ENCODE measurements at places on chromosomes 13 and 19.

GRCh38 chr13:77737583-77738200 lies 40.2 kb downstream of the SLAIN1 start:
- no peak for DNase-seq

DNA sequence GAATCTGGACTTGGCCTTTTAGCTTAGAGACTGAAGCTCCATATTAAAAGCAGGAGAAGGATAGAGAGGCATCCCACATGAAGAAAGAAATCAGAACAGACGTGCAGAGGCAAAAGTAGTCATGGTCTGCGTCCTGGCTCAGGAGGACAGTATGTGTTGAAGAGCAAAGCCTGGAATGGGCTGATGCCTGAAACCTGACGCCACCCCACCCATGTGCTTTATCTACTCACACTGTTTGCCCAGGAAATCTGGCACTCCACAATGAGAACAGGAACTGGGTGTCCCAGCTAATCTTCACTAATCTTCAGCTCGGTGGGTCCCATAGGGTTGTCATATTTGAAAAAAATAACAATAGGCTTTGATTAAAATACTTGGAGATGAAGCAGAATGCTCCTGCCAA lies 549.0 kb upstream of the GPC6 start:
- DNase-seq = peak; percentile 64

GRCh38 chr19:51025401-51025800 lies 1.0 kb downstream of the KLK11 start:
- DNase-seq = no peak

DNA sequence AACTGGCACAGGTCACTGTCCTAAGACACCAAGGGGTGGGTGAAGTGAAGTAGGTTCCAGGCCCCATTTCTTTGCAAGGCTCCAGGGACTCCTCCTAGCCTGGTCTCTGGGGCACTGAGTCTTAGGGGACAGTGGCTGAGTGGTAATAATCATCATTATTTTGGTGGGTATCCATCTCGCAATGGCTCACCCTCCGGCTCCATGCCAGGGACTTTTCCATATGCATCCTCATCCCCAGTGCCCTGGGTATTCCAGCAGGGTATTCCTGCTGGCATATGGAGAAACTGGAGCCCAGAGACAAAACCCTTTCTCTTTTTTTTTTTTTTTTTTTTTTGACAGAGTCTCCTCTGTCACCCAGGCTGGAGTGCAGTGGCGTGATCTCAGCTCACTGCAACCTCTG lies 2.5 kb downstream of the PDE4A start:
- DNase-seq = no peak

- DNase-seq = no peak
Observed at GRCh38 chr19:49710372-49710951, 19.5 kb downstream of the CPT1C start.

DNA sequence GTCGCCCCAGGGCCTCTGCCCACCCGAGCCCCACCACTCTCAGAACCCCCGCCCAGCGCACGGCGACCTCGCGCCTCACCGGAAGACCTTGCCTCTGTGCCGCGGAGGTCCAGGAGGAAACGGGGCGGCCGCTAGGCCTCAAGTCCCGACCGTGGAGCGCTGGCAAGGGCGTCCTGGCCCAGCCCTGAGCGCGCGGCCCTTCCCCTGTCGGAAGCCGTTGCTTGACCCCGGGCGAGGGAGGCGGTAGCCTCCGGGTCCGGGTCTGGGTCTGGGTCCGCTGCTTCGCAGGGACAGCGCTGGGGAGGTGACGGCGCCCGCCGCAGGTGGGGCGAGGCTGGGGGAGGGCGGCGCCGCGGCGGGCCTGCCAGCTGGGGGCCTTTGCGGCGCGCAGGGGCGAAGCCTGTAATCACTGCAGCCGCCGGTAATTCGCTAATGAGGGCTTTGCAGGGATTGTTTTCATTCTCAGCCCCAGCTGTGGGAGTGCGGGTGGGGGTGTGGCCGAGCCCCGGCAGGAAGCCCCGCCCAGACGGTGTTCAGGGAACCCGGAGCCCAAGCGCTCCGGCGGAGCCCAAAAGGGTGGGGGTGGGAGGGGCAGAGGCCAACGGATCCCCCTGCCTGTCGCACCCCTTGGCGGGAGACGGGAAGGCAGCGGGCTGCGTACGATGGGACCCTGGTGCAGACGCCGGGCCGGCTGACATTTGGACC lies 8.6 kb downstream of the C19orf25 start:
- DNase-seq = peak; percentile 45

- DNase-seq = peak; percentile 21
Observed at GRCh38 chr13:70623239-70623638, 515.0 kb upstream of the KLHL1 start.

DNA sequence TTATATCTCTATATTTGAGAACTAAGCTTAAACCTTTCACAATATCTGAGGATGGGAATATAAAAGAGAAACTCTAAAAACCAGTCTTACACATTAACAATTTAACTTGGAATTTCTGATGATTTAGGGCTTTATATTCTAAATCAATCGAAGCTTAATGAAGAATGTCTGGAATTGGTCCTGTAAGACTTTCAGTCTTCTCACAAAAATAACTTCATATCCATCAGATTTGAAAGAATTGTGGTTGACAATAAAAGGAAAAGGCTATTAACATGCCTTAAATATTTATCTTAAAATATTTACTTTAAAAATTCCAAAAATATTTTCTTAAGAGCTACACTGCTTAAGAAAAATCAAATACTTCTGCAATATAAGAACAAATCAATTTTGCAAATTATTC lies 27.3 kb downstream of the MYCBP2 start:
- DNase-seq = no peak

DNA sequence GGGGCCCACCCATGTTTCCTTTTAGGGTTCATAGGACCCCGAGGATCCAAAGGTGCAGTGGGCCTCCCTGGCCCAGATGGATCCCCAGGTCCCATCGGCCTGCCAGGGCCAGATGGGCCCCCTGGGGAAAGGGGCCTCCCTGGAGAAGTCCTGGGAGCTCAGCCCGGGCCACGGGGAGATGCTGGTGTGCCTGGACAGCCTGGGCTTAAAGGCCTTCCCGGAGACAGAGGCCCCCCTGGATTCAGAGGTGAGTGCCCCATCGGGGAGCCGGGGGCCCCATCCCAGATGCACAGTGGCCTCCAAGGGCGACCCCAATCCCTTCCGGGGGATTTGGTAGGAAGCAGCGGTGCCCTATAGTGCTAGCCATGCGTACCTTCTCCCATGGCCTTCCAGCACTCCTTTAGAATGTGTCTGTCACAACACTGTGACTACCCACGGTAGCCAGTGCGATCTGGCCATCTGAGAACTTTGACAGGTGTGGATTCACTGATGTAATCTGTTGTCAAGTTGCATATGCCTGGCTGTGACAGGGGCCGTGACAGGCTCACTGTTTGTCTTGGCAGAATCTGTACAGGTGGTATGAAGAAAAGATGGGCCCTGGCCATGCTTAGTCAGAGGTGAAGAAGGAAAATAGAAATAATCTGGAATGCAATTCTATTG lies 88.5 kb downstream of the RAB20 start:
- DNase-seq = no peak

DNA sequence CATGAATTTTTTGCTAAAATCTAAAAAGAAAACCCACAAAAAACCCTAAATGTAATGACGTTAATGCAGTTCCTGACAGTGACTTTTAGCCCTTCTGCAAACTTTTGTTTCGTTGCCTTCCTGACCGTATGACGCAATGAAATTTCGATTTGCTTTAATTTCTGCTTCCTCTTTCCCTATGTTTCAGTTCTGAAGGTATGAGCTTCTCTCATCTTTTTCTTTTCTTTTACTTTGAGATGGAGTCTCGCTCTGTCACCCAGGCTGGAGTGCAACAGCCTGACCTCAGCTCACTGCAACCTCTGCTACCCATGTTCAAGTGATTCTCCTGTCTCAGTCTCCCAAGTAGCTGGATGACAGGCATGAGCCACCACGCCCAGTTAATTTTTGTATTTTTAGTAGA lies 6.1 kb upstream of the LILRA5 start:
- DNase-seq = no peak

DNA sequence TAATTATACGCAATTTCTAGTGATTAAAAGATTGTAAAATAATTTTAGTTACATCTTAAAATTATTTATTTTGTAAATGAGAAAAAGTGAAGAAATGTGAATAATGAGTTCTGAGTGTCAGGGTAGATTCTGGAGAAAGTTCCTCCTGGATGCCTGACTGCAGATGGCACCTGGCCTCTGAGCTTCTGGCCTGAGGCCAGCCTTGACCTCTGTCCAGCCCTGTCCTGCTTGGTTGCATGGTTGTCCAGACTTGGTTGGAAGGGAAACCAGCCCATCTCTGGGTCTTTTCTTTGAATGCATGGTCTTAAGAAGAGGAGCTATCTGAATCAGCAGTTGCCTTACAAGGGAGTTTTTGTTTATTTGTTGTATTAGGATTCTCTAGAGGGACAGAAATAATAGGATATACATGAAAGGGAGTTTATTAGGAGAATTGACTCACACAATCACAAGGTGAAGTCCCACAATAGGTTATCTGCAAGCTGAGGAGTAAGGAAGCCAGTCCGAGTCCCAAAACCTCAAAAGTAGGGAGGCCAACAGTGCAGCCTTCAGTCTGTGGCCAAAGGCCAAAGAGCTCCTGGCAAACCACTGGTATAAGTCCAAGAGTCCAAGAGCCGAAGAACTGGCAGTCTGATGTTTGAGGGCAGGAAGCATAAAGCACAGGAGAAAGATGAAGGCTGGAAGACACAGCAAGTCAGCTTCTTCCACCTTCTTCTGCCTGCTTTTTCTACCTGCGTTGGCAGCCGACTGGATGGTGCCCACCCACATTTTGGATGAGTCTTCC lies 385.8 kb downstream of the ZNF536 start:
- no peak for DNase-seq

- DNase-seq = no peak
Observed at GRCh38 chr13:91331047-91331915, 16.2 kb upstream of the MIR17HG start.

GRCh38 chr13:33466262-33466661 lies 180.7 kb upstream of the STARD13 start:
- DNase-seq = no peak

DNA sequence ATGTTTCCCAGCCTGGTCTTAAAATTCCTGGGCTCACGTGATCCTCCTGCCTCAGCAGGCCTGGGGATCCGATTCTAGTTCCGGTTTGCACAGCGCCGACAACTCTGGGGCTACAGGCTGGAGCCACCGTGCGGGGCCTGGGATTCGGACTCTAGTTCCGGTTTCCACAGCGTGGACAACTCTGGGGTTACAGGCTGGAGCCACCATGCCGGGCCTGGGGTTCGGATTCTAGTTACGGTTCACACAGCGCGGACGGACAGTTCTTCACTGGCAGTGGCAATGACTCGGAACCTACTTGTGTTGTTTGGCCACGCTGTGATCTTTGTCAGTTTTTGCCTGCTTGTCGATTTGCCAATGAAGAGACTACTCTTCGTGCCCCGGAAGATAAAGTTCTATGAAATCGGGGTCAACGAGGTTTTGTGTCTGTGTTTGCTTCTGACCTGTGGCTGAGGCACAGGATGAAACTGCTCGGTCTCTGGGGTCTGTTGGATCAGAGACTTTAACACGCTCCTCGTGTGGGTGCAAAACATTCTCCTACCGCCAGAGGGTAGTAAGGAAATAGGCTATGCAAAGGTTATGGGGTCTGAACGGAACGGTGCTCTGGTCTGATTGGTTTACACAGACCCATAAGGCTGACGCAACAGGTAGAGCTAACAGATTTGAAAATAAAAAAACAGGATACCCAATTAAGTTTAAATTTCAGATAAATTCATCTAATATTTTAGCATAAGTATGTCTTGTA lies 12.1 kb upstream of the ZSCAN1 start:
- peak; percentile 91 for DNase-seq

- peak; percentile 37 for DNase-seq
Observed at GRCh38 chr13:77565635-77566034, 30.1 kb downstream of the SCEL start.

- DNase-seq = no peak
Observed at GRCh38 chr19:14772467-14772866, 5.9 kb downstream of the ADGRE2 start.

DNA sequence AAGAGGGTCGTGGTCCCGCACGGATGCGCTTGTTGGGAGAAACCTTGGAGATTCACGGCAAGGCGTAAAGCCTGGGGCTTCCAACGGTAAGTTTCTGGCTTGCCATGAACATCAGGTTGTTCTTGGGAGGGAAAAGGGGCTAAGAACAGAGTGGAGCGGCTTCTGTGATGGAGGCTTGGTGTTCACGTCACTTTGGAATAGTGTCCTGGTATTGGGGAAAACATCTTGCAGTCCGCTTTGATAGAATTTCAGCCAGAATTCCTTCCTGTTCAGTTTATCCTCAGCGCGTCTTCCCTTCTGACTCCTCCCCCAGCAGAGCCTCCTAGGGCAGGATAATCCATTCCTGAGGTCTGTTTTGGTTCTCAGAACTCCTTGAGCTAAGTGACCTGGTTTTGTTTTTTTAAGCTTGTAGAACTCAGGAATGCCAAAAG lies 2.0 kb downstream of the KCTD15 start:
- no peak for DNase-seq

GRCh38 chr19:5693195-5694166 lies 3.4 kb downstream of the RPL36 start:
- no peak for DNase-seq

DNA sequence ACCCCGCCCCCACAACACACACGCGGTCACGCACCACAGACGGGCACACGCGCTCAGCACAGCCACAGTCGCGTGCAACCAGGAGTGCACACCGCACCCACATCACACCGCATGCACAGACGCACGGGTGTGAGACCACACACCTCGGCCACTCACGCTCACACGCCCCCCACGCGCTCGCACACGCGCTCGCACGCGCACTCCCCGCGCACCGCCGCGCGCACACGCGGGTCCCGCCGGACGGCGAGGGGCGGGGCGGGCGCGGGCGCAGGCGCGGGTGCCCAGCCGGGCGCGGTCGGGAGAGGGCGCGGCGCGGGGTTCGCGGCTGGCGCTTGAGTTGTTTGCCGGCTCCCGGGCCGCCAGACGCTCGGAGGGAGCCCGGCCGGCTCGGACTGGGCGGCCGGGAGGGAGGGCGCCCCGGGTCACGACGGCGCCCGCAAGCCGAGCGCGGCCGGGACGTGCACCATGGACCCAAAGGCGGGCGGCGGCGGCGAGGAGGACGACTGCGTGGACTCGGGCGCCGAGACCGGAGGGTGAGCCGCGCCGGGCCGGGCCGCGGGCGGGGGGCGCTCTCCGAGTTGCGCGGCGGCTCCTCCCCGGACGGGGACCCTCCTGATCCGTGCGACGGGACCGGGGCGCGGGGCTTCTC lies at the start of gene FAM124A:
Gene FAM124A (plus strand): TSS at position 362 of the 649 bp plus-strand sequence. CDS start 104 bp downstream, at position 466.
- DNase-seq = peak; percentile 38

GRCh38 chr13:64912141-64912540 lies 2318.0 kb downstream of the PCDH9 start:
- no peak for DNase-seq

DNA sequence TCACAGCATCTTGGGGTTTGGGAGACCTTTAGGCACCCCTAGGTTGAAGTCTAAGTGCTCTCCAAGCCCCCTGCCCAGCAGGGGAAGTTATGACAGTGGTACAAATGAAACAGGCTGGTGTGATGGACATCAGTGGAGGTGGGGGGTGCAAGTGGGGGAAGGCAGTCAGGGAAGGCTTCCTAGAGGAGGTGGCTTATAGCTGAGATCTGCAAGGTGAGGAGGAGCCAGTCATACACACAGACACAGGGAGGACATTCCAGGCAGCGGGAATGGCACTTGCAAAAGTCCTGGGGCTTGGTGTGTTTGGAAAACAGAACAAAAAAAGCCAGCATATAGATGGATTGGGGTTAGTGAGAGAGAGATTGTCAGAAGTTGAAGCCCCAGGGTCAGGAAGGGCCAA lies 11.6 kb downstream of the HSH2D start:
- DNase-seq = no peak
